ENCODE measurements at places on chromosomes 3 and 15.

GRCh38 chr3:30186741-30187219 lies 419.6 kb upstream of the TGFBR2 start:
- DNase-seq: no peak

DNA sequence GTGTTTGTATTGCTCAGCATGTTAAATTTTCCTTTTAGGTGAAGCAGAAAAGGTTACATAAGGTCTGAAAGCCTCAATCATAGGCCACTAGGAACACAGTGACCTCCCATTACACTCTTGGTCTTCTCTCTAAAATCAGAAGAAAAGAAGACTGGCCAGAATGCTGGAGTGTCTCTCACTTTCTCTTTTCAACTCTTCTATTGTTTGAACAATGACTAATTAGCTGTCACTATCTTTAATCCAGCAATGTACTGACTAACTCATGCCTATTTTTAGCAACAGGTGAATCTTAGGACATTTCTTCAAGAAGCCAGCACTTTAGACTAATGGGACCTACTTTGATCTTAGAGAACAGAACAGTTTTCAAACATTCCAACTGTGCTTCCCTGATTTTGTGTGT lies 142.8 kb downstream of the TGFBR2 start:
- DNase-seq: no peak

DNA sequence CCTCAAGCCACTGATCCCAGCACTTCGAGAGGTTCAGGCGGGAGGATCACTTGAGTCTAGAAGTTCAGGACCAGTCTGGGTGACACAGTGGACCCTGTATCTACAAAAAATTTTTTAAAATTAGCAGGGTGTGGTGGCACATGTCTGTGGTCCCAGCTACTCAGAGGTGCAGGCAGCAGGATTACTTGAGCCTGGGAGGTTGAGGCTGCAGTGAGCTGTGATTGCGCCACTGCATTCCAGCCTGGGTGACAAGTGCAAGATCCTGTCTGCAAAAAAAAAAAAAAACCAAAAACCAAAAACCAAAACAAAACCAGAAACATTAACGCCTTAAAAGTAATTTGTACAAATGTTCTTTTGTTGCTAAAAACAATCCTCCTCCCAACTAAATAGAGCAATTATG lies 27.9 kb upstream of the SLC12A8 start:
- no peak for DNase-seq

DNA sequence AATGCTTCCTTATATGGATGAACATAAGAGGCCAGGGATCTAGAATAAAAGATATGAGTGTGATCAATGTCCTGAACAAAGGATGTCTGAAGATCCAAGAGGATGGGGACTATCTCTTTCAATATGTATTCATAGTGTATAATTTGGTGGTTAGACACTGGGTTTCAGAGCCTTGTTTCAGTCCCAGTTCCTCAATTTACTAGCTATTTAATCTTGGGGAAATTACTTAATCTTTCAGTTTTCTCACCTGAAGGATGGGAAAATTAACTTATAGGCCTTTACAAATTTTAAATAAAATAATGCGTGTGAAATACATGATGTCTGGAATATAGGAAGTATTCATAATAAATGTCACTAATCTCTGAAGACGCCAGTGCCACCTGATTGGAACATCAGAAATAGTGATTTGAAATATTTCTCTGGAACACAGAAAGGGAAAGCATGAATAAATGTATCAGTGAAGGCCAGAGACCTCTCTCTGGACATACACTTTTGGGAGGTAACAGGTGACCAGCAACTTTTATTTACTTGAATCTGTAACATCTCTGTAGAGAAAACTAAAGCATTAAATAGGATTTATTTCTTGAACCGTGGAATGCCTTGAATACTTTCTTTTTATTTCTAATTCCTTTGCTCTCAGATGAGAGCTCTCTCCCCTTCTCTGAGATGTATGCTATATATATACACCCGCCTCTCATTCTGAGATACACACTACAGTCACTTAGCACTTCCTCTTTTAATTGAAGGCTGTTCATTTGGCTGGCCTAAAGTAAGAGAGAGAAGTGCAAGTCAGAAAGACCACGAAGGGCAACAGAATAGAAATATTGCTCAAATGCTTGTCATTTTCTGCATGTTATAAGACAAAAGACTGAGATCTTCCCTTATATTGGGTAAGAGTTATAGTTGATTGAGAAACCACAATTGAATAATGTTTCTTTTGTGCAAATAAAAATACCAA lies 407.1 kb downstream of the LSAMP start:
- DNase-seq: no peak

DNA sequence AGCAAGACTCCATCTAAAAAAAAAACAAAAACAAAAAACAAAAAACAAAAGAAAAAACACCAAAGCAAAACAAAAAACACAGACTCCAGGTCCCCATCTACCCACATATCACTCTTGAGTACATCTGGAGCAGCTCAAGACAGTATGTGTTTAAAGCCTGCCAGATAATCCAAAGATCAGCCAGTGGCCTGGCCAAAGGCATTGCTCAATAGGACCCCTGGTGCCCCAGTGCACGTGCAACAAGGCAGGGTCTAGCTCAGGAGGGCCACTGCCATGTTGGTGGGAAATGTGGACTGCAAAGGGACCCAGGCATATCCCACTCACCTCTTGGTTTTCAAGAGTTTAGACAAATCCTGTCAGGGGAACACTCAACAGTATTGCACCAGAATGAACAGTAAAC lies 279.5 kb downstream of the RPLP1 start:
- DNase-seq: no peak

DNA sequence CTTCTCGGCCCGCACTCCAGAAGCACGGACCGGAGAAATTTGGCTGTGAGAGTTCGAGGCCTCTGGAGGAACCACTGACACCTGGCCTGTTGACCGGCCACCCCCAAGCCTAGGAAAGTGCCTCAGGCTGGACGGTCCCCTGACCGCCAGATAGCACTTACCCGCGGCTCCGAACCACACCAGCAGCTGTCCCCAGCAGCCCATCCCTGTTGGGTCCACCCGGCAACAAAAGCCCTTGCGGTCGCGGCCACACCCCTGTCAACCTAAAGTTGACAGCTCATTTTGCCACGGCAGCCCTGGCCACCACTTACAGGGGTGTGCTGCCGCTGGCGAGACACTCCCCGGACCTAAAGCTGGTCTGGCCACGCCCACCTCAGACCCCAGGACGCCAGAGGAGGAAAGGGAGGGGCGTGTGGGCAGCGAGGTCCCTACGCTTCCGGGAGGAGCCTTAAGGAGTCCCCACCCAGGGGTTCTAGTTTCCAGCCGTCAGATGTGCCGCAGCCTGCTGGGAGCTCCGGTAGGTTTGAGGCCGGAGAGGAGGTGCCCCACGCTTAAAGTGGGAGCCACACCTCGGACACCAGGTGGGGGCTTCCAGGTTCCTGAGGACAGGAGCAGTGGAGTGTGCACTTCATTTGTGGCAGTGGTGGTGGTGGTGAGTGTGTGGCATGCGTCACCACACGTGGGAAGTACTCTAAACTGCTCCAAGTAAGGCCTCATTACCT lies at the start of gene LTK:
TSS of gene LTK (minus strand) at position 322 of the 722 bp plus-strand sequence. CDS start at position 204, 118 bp downstream.
- no peak for DNase-seq

DNA sequence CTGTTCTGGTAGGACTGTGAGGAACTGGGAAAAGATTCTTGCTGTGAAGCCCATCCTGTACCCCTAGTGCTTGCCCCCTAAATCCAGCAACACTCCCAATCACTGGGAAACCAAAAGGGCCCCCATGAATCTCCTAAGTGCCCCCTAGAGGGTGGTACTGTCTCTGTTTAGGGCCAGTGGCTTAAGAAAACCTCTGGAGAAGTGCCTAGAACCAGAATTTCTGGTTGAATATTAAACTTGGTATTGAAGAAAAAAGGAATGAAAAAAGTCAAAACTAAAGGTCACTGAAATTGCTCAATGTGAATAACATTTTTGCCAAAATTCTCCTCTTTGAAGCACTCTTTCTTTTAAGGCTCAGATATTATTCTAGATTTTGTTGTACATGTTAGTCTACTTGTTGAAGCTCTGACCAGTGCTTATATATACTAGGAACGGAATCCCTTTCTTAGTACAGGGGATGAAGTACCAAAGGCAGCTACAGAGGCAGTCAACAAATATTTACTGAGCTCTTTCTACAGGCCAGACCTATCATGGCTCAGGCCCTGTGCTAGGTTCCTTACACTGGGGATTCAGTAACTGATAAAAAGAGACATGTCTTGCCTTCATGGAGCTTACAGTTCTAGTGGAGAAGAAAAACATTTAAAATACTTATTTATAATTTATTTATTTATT lies 138.8 kb downstream of the MYLK start:
- no peak for DNase-seq

DNA sequence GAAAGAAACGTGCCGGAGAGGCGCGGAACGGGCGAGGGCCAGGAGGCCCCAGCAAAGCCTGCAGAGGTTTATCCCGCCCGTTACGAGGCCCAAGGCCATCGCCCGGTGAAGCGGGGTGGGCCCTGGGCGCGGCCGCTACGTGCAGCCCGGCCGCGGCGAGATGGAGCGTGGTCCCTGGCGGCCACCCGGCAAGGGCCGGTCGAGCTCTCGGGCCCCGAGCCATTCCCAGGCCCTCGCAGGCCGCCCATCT lies 1.1 kb downstream of the PKM start:
- DNase-seq: no peak

DNA sequence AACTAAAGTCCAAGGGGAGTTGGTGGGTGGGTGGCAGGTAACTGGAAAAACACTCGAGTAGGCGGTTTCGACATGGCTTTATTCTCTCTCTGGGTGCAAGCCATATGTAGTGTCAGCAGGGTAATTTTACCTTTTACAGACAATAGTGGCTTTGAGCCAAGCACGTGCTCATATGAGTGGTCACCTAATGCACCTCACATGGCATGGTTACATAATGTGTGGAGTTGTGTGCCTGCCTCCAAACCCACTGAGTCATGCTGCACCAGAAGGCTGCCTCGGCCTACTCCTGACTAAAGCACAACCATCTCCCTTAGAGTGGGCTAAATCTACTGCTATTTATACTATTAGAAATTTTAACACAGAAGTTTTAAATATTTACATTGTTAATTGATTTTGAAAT lies 16.5 kb downstream of the CCRL2 start:
- no peak for DNase-seq

GRCh38 chr15:25238126-25238525 lies 200.7 kb downstream of the UBE3A start:
- DNase-seq: no peak

DNA sequence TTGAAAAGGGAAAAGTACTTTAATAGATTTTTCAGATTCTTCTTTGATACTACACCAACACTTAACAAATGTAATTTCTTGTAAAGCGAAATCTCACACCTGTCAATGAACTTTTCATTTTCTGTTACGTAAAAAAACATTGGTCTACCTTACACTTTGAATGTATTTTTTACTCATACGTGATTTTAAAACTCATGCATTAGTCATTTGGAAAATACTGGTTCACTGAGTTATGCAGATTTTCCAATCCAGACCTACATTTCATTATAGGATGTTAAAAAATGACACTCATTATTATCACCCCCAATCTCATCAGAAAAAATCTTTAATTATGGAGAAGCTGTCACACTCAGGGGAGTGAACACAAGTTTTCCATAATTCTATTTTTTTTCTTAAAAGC lies 14.7 kb downstream of the VPS39 start:
- DNase-seq: no peak

DNA sequence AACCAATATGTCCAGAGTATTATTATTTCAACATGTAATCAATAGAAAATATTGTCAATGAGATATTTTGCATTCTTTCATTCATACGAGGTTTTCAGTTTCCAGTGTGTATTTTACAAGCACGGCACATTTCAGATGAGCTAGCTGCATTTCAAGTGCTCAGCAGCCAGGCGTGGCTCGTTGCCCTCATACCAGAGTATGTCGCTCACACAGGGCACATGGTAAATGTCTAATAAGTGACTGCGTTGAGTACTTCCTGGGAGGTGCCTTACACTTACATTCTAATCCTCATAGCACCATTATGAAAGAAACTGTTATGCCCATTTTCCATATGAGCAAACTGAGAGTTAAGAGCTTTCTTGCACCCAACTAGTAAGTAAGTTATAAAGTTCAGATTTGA lies 47.4 kb downstream of the TMEM266 start:
- DNase-seq: no peak

DNA sequence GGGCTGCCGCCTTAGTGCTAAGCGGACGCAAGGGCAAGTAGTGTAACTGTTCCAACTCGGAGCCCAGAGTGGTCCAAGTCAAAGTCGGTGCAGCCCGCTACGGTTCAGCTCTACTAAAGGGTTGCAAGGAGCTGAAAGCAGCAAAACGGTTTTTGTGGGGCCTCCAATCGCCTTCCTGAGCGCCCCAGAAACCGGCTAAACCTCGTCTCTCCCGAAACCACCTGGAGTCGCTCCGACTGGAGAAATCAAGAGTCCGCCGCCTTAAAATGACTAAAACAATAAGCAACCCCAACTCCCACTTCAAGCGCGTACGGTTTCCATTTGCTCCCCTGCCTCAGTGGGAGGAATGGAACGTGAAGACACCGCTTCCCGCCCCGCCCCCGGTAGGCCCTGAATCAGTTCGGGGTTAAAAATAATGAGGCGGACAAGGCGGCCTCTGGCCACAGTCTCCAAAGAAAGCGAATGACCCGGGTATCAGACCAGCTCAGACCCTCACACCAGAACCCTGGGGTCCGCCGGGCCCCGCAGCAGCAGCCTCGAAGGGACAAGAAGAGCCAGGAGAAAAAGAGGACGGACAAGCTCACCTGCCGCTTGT lies 401 bp downstream of the SEC11A start:
- peak; percentile 26 for DNase-seq

GRCh38 chr15:89358435-89358754 lies 23.8 kb upstream of the POLG start:
- DNase-seq: no peak

DNA sequence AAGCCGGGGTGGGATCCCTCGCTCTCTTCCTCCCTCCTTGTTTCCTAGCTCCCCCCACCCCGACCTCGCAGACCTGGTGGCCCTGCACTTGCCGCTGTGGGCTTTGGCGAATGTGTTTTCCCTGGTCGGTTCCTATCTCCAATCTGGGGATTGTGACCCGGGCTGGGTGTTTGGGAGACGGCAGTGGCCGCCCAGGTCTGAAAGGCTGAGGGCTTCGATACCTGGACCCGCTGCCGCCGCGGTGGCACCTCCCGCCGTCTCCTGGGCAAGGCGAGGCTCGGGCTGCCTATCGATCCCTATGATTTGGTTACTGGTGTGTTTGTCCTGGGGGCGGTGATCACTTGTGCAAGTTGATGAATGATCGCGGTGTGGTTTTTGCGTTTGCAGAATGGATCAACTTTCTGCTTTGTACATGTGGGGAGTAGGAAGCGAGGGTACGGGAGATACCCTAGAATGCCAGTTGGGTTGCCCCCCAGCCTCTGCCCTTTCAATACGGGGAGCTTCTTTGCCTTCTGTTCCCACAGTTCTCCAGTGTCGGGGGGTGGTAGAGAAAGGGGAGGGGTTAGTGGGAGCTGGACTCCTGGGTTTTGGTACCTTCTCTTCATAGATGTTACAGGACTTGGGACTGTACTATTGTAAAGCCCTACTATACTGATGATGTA lies 3.0 kb downstream of the BBX start:
- no peak for DNase-seq
